ENCODE measurements at places on chromosomes 7 and 10. TPM values are rescaled to one million over a fixed set of nuclear protein-coding genes. Genes with fewer than 3 reads are reported as not detected.

BAMBI gene
- total RNA-seq, result 33.7 TPM

TUBB8 gene
- total RNA-seq, result not detected

MOSPD3 gene
- total RNA-seq, result 5.3 TPM

CCL24 gene
- total RNA-seq, result not detected

FRA10AC1 gene
- total RNA-seq, result 65.6 TPM

MRC1 gene
- 41.2 TPM for total RNA-seq

STOX1 gene
- total RNA-seq, result 4.7 TPM

PNLIPRP3 gene
- not detected for total RNA-seq

EPHB6 gene
- 10.8 TPM for total RNA-seq

SAMD9L gene
- 25.5 TPM for total RNA-seq

TRIM50 gene
- 0.21 TPM for total RNA-seq

IGFBP3 gene
- 150 TPM for total RNA-seq

ADRB1 gene
- 1.7 TPM for total RNA-seq

SOSTDC1 gene
- 25.6 TPM for total RNA-seq

ANKIB1 gene
- total RNA-seq, result 70.1 TPM

ACTL6B gene
- total RNA-seq, result 0.69 TPM

DNAJB9 gene
- total RNA-seq, result 23.7 TPM

PVRIG gene
- total RNA-seq, result 0.21 TPM

SPAG6 gene
- 0.37 TPM for total RNA-seq

PTEN gene
- total RNA-seq, result 308 TPM

MBL2 gene
- not detected for total RNA-seq

BRI3 gene
- 20.8 TPM for total RNA-seq

ATP6V0A4 gene
- total RNA-seq, result 0.37 TPM

SFMBT2 gene
- total RNA-seq, result 30.9 TPM

DBF4 gene
- 17.3 TPM for total RNA-seq

STAMBPL1 gene
- 29.0 TPM for total RNA-seq

SLC29A4 gene
- 2.7 TPM for total RNA-seq

GDF2 gene
- total RNA-seq, result not detected

ACSM6 gene
- total RNA-seq, result 0.48 TPM

CDC14C gene
- not detected for total RNA-seq

SEPHS1 gene
- total RNA-seq, result 52.4 TPM

FKBP6 gene
- total RNA-seq, result not detected

NUDCD3 gene
- 35.9 TPM for total RNA-seq

IL6 gene
- total RNA-seq, result 0.32 TPM

CLIP2 gene
- 19.9 TPM for total RNA-seq

DGKB gene
- total RNA-seq, result 22.5 TPM

FANK1 gene
- 2.0 TPM for total RNA-seq

CNTNAP2 gene
- total RNA-seq, result 23.3 TPM

RBM20 gene
- 2.3 TPM for total RNA-seq

KAZALD1 gene
- 27.0 TPM for total RNA-seq

VIPR2 gene
- 2.0 TPM for total RNA-seq

ASAH2 gene
- total RNA-seq, result 1.1 TPM

MYL10 gene
- total RNA-seq, result 0.63 TPM

COPS6 gene
- total RNA-seq, result 36.1 TPM

SLC39A12 gene
- total RNA-seq, result not detected

LBX1 gene
- not detected for total RNA-seq

CH25H gene
- total RNA-seq, result 1.1 TPM

FAM25A gene
- total RNA-seq, result not detected

EMX2 gene
- total RNA-seq, result 0.95 TPM

All from urinary bladder (tissue), 4 donors.